ENCODE measurements at places on chromosomes 4 and X.

GRCh38 chrX:79408623-79409322 lies 41.6 kb upstream of the ITM2A start:
- DNase-seq = no peak

- DNase-seq = no peak
Measured at GRCh38 chrX:43969504-43970501, 3.4 kb downstream of the NDP start.

DNA sequence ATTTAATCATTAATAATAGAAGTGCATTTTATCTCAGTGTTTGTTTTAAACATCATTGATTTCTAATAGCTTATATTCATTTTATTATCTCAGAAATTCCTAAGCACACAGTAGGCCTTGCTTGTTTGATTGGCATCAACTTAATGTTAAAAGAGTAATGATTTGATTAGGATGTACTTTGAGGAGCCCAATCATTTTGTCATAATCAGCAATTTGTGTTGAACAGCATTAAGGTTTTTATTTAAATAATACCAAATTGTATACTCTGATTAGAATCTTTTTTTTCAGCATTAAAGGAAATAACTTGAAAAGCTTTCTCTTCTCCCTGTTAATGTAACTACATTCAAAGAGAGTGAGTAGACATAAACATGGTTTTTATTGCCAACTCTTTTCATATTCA lies 2262.0 kb upstream of the TENM3 start:
- DNase-seq = no peak

DNA sequence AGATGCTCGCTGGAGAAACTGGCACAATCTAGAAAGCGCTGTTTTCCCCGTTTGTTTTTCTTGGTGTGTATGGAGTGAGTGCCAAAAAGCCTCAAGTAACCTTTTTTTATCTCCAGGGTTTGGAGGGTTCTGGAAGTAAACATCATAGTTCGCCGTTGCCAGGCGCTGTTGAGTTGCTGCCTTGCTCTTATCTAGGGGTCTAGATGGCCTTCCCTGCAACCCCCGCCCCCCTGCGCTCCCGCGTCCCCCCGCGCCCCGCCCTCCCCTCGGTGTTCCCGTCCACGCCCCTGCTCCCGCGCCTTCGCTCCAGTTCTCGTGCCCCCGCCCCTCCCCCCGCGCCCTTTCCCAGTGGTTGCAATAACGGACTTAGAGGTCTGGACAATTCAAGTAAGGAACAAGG lies 555 bp upstream of the GCNA start:
- DNase-seq = no peak

- no peak for DNase-seq
Measured at GRCh38 chr4:169658196-169658595, 37.8 kb downstream of the CLCN3 start.

GRCh38 chr4:40201898-40202297 lies 5.1 kb downstream of the RHOH start:
- DNase-seq = no peak

Data from lung (tissue), 17 donors.